Activated CD8-positive, alpha-beta memory T cell treated with anti-CD3 and anti-CD28 coated beads for 24 hours (primary cell): ENCODE measurements at places on chromosomes 6 and 20.

GRCh38 chr6:143007646-143008045 is 53.0 kb upstream of the AIG1 start:
- no peak for DNase-seq

DNA sequence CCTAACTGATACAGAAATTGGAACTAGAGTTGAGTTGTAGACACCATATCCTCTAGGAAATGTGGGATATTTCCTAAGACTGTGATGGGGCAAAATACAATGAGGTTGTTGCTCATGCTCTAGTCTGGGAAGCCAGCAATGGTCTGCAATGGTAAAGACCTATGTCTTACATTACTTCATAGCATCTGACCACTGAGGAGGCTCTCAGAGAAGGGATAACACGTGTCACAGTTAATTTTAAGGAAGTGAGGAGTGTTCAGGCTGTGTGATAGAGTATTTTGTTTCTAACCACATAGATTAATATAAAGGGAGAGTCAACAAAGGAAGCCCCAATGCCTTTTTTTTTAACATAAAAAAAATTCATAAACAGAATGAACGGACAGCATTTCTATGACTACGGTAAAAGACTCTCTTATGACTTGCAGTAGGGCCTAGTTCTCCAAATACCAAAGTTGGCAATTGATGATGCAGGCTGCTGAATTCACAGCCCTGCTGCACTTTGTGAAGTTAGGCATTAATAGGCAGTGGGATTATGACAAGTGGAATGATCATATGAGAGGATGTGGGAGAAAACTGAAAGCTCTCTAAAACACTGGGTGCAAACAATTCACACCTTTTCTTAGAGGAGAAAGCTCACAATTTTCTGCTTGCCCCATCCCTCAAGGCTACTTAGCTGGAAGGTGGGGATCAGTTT is 13.7 kb downstream of the KCNS1 start:
- DNase-seq = no peak

DNA sequence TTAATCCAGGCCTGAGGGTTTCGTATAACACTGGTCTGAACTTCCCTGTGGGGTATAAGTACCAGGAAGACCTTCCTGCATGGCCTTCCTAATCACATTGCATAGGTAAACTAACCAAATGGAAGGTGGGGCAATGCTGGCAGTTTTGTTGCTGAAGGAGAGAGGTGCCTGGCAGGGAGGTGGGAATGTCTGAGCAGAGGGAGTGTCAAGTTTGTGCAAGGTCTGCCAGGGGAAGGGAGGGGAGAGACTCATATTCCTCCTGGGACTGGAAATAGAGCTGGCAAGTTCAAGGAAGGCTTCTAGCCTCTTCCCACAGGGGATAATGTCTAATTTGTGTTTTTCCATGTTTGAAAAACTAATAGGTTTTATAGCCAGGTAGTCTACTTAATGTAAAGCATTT is 70.6 kb downstream of the HDDC2 start:
- no peak for DNase-seq

DNA sequence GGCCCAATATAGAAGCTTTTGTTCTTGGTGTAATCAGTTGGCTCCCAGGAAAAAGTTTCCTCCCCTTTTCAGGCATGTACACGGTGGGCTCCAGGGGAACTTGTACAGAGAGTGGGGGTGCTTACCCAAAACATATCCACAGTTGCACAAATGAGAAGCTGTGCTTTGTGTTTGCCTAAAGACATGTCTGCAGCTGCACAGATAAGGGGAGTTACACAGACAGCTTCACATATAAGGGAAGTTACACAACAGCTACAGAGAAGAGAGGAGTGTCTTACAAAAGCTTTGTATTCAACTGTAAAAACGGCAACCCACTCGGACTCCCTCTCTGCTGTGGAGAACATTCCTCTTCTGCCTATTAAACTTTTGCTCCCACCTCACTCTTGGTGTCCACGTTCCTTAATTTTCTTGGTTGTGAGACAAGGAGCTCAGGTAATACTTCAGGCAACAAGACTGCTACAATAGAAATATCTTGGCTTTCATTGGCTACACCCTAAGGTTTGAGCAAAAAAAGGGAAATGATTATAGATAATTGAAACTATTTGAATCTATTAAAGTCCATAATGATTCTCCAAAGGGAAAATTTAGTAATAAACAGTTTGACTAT is 7.4 kb upstream of the PNRC1 start:
- no peak for DNase-seq

DNA sequence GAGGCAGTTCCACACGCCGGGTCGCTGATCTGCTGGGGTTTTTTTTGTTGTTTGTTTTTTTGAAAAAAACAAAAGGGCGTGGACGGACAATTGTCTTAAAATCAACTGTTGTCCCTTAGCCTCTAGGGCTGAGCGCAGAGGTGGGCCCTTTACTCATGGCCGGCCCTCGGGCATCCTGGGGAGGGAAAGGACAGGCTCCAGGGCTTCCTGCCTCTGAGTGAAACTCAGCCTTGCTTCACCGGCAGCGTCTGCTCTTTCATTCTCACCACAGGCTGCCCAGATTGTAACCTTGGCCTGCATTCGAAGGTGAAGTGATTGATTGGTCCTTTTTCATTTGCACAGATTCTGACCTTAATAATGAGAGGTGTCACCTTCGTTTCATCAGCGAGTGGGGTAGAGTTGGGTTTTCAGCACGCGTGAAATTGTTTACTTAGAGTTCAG is 797 bp downstream of the SMIM13 start:
- no peak for DNase-seq

- DNase-seq = no peak
Observed at GRCh38 chr6:138815797-138816528, 20.1 kb downstream of the ECT2L start.

GRCh38 chr6:108127826-108128225 is 38.0 kb upstream of the NR2E1 start:
- no peak for DNase-seq

DNA sequence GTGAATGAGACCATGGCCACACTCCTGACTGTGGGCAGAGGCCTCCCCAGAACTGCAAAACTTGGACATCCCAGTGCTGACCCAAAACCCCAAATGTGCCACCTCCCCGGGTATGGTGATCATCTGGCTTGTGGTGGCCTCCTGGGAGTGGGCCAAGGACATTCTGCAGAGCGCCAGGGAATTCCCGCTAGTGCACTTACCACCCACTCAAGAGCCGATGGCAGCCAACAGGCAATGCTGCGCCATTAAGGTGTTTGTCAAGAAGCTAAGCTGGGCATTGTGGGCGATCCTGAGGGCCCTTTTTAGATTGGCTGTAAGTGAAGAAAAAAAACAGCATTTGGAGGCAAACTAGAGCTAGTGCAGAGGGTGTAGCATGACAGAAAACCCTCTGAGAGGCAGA is 9.4 kb downstream of the MMP24 start:
- DNase-seq = no peak

DNA sequence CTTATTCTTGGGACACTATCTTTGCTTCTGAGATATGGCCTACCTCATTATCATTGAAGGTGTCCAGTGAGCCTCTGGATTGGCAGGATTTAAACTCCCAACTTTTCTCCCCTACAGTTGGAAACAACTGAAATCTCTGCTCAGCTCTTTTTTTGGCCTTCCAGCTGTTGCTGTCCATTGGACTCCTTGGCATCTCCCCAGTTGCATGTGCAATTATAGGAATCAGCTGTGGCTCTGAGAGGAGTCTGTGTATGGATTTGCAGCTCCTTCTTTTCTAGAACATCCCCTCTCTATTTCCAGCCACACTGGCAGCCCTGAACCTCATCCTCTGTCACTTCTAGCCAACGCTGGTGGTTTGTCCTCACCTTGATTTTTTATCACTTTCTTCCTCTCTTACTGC is 21.2 kb downstream of the RAB22A start:
- no peak for DNase-seq

DNA sequence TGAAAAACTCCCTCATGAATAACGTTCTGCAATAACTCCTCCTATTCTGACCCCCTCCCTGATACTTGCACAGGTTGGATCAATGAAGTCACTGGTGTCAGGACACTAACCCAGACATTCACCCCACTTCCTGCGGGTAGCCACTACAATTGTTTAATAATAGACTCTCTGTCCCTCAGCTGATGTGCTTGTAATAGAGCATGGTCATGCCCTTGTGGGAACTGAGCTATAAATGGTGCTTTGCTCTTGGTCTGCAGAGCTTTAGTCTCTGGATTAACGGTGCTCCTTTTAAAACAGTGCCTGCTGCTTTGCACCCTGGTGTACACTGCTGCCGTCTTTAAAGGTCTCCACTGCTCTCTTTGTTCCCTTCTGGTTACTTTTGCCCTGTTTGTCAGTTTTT is 127.3 kb downstream of the BACH2 start:
- no peak for DNase-seq

DNA sequence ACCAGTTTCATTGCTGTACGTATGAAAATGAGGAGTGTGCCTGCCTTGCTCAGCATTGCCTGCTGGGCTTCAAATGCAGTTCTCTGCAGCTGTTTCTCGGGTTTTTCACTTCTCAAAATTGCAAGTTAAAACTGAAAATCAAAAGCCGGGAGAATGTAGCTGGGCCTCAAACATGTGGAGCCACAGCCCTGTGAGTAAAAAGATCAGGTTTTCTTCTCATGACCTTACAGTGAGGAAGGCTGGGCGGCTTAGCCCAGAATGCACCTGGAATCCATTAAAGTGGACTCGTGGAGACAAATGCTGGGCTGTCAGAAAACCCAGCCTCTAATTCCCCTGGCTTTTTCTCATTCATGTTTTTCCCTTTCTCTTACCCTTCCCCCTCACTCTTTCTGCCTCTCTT is 34.4 kb downstream of the DSE start:
- DNase-seq = no peak

DNA sequence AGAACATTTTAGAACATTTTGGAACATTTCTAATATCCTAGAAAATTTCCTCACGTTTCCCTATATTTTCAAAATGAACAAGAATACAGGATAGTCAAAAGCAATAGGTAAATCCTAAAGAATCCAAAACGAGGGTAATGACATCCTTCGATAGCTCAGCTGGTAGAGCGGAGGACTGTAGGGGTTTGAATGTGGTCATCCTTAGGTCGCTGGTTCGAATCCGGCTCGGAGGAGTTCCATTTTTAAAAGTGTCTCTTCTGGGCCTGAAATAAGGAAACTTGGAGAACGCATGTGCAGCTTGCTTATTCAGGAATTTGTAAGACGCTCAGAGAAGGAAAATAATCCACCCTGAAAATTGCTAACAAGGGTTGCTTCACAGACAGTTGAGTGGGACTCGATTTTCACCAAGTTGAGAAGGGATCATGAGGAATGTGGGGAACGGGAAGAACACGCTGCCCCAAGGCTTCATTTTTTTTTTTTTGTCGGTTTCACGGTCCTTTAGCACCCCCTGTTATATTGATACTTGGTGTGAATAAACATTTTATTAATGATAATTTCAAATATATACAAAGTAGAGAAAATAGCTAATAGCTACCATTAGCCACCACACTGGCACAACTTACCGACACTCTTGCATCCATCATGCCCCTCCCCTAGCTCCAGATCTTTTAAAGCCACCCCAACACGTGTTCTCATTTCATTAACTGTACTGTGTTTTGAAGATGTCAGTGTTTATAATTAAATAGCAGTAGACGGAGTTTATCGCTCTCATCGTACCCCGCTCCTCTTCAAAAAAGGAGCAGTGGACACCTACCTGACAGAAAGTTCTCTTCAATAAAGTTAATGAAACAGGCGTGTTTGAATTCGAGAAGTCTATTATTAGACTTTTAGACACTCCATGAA is 1.8 kb upstream of the ABT1 start:
- peak; percentile 75 for DNase-seq

DNA sequence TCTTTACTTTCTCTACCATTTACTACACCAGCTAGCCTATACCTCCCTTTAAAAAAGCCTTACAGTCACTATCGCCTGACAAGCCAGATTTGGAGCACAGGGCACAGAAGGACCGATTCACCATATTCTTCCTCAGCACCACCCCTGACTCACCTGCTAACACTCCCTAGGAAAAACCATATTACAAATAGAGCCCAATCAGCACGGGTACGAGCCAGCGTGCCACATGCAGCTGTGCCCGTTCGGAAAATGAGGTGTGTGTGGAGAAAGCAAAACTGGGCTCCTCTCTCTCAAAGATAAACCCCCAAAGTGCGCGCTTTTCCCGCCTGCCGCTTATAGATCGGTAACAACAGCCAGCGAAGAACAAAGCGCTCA is 1.2 kb downstream of the SYNCRIP start:
- no peak for DNase-seq

- no peak for DNase-seq
Observed at GRCh38 chr6:90765895-90766294, 179.0 kb upstream of the MAP3K7 start.

DNA sequence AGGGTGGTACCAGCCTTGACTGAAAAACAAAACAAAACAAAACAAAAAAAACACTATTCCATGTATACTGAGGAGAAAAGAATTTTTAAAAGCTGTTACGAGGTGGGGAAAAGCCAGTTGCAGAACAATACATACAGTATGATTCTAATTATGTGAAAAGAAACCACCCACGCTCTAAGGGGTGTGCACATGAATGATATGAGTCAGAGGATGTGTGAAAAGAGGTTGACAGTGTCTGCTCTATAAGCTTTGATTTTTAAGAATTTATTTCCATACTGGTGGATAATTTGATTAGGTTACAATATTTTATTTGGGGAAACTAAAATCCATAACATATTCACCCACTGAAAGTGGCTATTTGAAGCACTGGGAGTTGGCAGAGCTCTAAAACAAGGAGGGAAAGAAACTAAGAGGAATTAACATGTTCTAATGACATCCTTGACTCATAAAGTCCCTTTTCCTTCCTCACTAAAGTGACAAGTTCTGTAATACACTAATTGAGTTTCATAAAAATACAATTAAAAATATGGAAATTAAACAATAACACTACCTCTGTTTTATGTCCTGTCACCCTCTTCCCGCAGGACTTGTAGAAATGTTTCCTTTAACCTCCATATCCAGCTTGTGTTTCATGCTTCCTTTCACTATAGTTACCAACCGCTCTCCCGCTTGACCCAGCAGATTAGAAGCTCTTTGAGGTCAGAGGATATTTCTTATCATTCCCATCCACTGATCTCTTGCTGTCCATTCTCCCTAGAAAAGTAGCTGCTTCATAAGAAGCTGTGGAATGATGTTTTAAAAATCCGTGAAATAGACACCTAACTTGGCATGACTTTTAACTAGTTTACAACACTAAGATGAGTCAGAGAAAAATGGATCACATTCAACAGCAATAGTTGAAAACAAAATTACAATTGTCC is 118.6 kb upstream of the CCDC28A start:
- no peak for DNase-seq

DNA sequence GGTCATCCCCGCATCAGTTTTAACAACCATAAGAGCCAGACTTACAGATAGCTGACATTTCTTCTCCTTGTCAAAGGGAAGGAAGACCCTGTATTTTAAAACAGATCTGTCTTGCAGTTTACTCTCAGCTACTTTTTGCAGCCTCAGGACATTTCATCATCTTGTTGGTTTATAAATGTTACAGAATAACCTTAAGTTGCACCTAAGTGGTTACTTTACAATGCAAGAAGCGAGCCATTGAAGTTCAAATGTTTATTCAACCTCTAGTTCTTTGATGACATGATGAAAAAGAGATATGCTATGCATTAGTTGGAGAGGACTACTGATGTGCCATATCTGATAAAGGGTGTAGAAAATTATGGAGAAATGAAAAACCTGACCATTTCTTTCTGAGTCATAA is 187.9 kb upstream of the COL21A1 start:
- DNase-seq = no peak

GRCh38 chr20:17626217-17627007 is 55.6 kb downstream of the RRBP1 start:
- no peak for DNase-seq

- no peak for DNase-seq
Observed at GRCh38 chr20:21699216-21699508, 6.3 kb upstream of the PAX1 start.

- DNase-seq = no peak
Observed at GRCh38 chr6:165245701-165246100, 63.7 kb downstream of the C6orf118 start.

- no peak for DNase-seq
Observed at GRCh38 chr6:106281661-106282060, 43.9 kb downstream of the ATG5 start.
